Stimulated activated CD4-positive, alpha-beta T cell treated with anti-CD3 and anti-CD28 coated beads, Interleukin-1b, Interleukin-23, amount 100 ng/mL, for 48 hours (primary cell): ENCODE measurements at places on chromosomes 12 and 14.

GRCh38 chr12:90978117-90978770 is 23.3 kb upstream of the CCER1 start:
- no peak for DNase-seq

GRCh38 chr12:53729644-53730043 is 2.4 kb upstream of the CALCOCO1 start:
- DNase-seq = no peak

GRCh38 chr14:60723116-60723906 is 840 bp downstream of the SIX4 start:
- peak; percentile 7 for DNase-seq

- DNase-seq = no peak
These were observed 87.1 kb upstream of the CLMN start for GRCh38 chr14:95406756-95407277.

GRCh38 chr14:53048631-53049030 is 97.8 kb upstream of the FERMT2 start:
- no peak for DNase-seq

- DNase-seq = no peak
These were observed 2.0 kb downstream of the DYRK2 start for GRCh38 chr12:67650388-67651131.

GRCh38 chr14:78363008-78363407 is 192.8 kb downstream of the NRXN3 start:
- DNase-seq = no peak
